ENCODE measurements at places on chromosomes 2 and 18. TPM values are rescaled to one million over a fixed set of nuclear protein-coding genes. Genes with fewer than 3 reads are reported as not detected.

The TEKT4 gene
- total RNA-seq = not detected

The ADRA2B gene
- total RNA-seq = 0.46 TPM

The MAPRE3 gene
- 6.9 TPM for total RNA-seq

The PDCD1 gene
- total RNA-seq = not detected

The C2orf69 gene
- 6.8 TPM for total RNA-seq

The HRH4 gene
- not detected for total RNA-seq

The CKAP2L gene
- total RNA-seq = 2.5 TPM

The DPYSL5 gene
- not detected for total RNA-seq

The TCF23 gene
- total RNA-seq = not detected

The ASAP2 gene
- 27.0 TPM for total RNA-seq

The DSG1 gene
- not detected for total RNA-seq

The LRRC30 gene
- total RNA-seq = not detected

The OTX1 gene
- 4.6 TPM for total RNA-seq

The POU3F3 gene
- not detected for total RNA-seq

The DOK6 gene
- total RNA-seq = not detected

The SKA1 gene
- total RNA-seq = 9.4 TPM

The PRR30 gene
- not detected for total RNA-seq

The PLB1 gene
- 0.26 TPM for total RNA-seq

The CRIM1 gene
- total RNA-seq = 21.7 TPM

The MAB21L4 gene
- 24.5 TPM for total RNA-seq

The TAF4B gene
- total RNA-seq = 7.8 TPM

The IL36A gene
- total RNA-seq = not detected

The LRATD1 gene
- 0.69 TPM for total RNA-seq

The ALPG gene
- not detected for total RNA-seq

The RAB6D gene
- total RNA-seq = 0.25 TPM

The STARD7 gene
- 133 TPM for total RNA-seq

The MYO5B gene
- total RNA-seq = 29.3 TPM

The ASXL3 gene
- not detected for total RNA-seq

The TMEM150A gene
- 12.1 TPM for total RNA-seq

The MC5R gene
- total RNA-seq = 0.47 TPM

The BUB1 gene
- total RNA-seq = 37.5 TPM

The PARD3B gene
- total RNA-seq = 3.9 TPM

The GKN2 gene
- not detected for total RNA-seq

The GAD1 gene
- 29.8 TPM for total RNA-seq
